A549 treated with CpdA at 1 μM for 4 hours (cell line): ENCODE measurements at places on chromosomes 1 and 21. TPM values are rescaled to one million over a fixed set of nuclear protein-coding genes. Genes with fewer than 3 reads are reported as not detected.

Gene FNDC10
- 4.7 to 8.5 TPM (median 8.1 TPM) in 5 replicates for total RNA-seq

Gene COL8A2
- total RNA-seq, result 0.06 to 0.15 TPM (median 0.09 TPM) in 5 replicates

Gene HCRTR1
- 0.07 to 0.08 TPM in 2 of 5 replicates, not detected in the others for total RNA-seq

Gene UBXN11
- total RNA-seq, result 13.0 to 16.9 TPM (median 16.7 TPM) in 5 replicates

Gene CLDN17
- not detected in 5 replicates for total RNA-seq

Gene EFNA3
- 2.3 to 5.0 TPM (median 4.7 TPM) in 5 replicates for total RNA-seq

Gene OPTC
- not detected in 5 replicates for total RNA-seq

Gene FBXO2
- total RNA-seq, result 7.2 to 10.0 TPM (median 8.9 TPM) in 5 replicates

Gene ADORA1
- 0.80 to 1.3 TPM (median 1.2 TPM) in 5 replicates for total RNA-seq

Gene FAM110D
- total RNA-seq, result 0.01 to 0.06 TPM in 2 of 5 replicates, not detected in the others

Gene TRPM2
- 6.7 to 10.2 TPM (median 8.8 TPM) in 5 replicates for total RNA-seq

Gene TTC39A
- total RNA-seq, result 0.79 to 1.9 TPM (median 1.5 TPM) in 5 replicates

Gene TRIM63
- 0.03 TPM in 1 of 5 replicates, not detected in the others for total RNA-seq

Gene FCAMR
- not detected in 5 replicates for total RNA-seq

Gene HSF2BP
- total RNA-seq, result 1.3 to 1.9 TPM (median 1.4 TPM) in 5 replicates

Gene SMG5
- 42.8 to 50.5 TPM (median 49.3 TPM) in 5 replicates for total RNA-seq

Gene KPRP
- not detected in 5 replicates for total RNA-seq

Gene TRIM67
- 0.16 to 0.28 TPM (median 0.21 TPM) in 5 replicates for total RNA-seq

Gene GIPC2
- total RNA-seq, result 0.02 to 0.04 TPM in 2 of 5 replicates, not detected in the others

Gene FYB2
- not detected in 5 replicates for total RNA-seq

Gene TSPAN1
- 1.6 to 3.1 TPM (median 2.6 TPM) in 5 replicates for total RNA-seq

Gene TMEM200B
- 0.07 to 0.21 TPM (median 0.13 TPM) in 5 replicates for total RNA-seq

Gene PGBD5
- total RNA-seq, result 0.15 to 0.83 TPM (median 0.76 TPM) in 5 replicates

Gene EXTL1
- not detected in 5 replicates for total RNA-seq

Gene OR2G6
- total RNA-seq, result not detected in 5 replicates

Gene DAB1
- total RNA-seq, result not detected in 5 replicates

Gene GLIS1
- total RNA-seq, result 0.02 to 0.05 TPM in 2 of 5 replicates, not detected in the others

Gene SPRR1A
- not detected in 5 replicates for total RNA-seq

Gene OR2L13
- not detected in 5 replicates for total RNA-seq

Gene ARHGEF16
- 3.2 to 5.9 TPM (median 5.4 TPM) in 5 replicates for total RNA-seq

Gene SV2A
- 0.06 to 0.14 TPM (median 0.11 TPM) in 5 replicates for total RNA-seq

Gene KCND3
- total RNA-seq, result 0.04 to 0.06 TPM in 2 of 5 replicates, not detected in the others
